Right renal cortex interstitium (tissue), 3 donors: ENCODE measurements at places on chromosomes 3 and 15.

DNA sequence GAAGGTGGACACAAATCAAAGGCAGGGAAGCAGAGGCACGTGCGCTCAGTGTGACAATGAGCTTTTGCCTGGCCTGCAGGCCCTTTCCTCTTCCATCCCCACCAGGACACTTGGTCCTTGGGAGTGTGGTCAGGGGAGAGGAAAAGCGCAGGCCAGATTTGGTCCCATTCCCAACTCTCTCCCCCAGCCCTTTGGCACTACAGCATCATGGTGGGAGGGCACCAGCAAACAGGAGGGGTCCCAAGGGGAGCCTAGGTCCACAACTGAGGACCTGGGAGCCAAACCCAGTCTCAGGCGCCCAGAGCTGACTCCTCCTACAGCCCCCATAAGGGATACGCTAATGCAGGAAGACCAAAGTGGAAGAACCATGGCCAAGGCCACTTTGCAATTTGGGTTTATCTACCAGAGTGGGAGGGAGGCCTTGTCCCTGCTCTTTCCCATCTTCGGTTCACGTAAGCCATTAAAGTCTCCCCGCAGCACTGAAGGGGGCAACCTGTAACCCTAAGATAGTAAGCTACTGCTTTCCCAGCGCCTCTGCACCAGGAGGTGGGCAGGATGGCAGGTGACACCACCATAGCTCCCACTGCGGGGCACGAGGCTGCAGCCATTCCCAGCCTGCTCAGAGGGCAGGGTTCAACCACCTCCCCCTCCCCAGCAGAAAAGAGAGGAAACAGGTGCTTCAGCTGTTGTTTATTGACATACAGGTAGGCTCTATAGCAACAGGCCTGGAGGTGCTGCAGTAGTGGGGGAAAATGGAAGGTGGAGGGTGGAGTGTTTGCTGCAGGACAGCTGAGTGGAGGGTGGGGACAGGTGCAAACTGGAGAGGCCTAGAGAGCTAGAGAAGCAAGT is 993 bp upstream of the GRAMD2A start:
- DNase-seq = no peak

DNA sequence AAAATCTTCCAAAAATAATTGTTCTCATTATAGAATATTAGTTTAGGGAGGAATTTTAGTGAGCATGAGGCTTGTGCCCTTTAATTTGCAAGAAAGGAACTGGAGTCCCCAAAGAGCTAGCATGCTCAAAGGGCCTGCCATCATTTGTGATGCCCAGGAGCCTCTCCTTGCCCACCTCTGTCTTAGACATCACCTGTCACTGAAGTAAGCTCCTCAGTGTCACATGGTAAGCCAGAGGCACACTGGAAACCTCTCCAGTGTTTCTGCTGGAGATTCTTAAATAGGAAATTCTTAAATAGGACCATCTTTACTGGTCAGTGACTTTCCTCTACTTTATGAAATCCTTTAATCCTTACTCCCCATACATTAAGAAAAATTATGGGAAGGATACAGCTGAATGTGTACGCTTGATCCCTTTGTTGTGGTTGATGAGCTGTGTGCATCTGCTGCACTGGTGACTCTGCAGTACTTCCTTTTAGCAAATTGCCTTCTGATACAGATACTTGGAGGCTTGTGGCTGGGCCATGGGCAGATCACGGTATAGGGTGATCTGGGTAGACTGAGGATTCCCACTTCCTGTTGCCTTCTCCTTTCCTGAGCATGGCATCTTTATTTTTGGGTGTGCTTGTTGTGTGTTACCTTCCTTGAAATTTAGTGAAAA is 197.4 kb downstream of the KLHL25 start:
- DNase-seq = no peak

GRCh38 chr3:20039765-20040547 is at the start of gene KAT2B:
Gene KAT2B, plus strand, starts transcription at chr3:20040446. Its CDS starts 32 bp downstream, at chr3:20040478.
- no peak for DNase-seq

DNA sequence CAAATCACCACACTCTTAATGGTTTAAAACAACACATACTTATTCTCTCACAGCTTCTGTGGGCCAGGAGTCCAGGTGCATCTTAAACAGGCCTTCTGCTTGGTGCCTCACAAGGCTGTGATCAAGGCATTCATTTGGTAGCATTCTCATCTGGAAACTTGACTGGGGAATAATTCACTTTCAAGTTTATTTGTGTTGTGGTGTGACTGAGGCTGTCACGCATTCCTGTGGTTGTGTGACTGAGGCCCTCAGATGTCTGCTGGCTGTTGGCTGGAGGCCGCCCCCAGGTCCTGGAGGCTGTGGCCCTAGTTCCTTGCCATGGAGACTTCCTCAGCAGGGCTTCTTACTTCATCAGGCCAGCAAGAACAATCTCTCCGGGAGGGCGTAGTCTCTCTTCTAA is 16.9 kb upstream of the FAM3D start:
- DNase-seq = no peak

GRCh38 chr3:47054412-47054811 is 74.9 kb downstream of the NBEAL2 start:
- no peak for DNase-seq

- DNase-seq = no peak
These were observed at the start of gene KCNAB1 for GRCh38 chr3:156120528-156121251. Gene KCNAB1, plus strand, starts transcription at chr3:156120578.

DNA sequence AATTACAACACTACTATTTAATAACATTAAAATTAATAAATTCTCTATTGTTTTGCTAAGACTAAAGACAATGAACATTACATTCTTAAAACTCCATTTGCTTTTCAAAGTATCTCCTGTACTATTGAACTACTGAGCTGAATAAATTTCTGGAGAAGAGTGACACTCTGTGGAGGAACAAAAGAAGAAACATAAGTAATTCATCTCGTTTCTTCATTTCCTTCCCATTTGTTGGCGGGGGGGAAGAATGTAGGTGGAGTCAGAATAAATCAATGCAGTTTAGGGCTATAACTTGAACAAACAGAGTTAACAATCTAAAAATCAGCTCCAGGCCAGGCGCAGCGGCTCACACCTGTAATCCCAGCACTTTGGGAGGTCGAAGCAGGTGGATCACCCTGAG is 32.7 kb downstream of the EFHB start:
- DNase-seq = no peak

DNA sequence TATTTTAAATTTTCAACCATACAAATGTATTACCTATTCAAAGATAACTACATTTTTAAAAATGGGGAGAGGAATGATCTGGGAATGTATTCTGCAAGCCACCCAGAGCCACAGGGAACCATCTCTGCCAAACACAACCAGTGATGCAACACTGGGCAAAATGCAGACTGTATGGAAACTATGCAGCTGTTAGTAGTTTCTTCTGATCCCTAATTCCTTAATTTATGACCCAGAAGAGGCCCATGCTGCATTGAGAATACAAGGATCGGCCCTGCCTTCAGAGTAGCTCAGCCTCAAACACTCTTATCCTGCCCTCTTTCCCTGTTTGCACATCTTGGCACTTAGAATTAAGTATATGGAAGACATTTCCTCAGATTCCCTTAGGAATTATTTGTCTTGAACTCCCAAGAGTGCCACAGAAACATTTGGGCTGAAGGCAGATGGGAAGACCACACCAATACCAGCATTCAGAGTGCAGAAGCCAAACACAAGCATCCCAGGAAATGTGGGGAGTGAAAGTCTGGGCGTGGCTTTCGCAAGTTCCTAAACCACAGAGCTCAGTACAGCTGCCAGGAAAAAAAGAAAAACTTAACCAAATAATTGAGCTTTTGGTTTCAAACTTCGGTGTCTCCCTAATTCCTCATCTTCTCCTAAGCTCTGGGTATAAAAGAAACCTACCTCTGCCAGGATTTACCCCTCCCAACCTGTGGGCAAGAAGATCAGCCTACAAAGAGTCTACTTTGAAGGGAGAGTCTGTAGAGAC is 5.3 kb downstream of the SNUPN start:
- DNase-seq = no peak

GRCh38 chr3:134803051-134803505 is 8.0 kb downstream of the EPHB1 start:
- no peak for DNase-seq

- DNase-seq = no peak
These were observed 36.3 kb upstream of the MYLK start for GRCh38 chr3:123920383-123920782.

GRCh38 chr3:85790445-85791030 is 831.7 kb downstream of the CADM2 start:
- no peak for DNase-seq

- no peak for DNase-seq
These were observed 26.8 kb downstream of the ESYT3 start for GRCh38 chr3:138461246-138461645.

- no peak for DNase-seq
These were observed 60.7 kb downstream of the DUT start for GRCh38 chr15:48391950-48392349.

DNA sequence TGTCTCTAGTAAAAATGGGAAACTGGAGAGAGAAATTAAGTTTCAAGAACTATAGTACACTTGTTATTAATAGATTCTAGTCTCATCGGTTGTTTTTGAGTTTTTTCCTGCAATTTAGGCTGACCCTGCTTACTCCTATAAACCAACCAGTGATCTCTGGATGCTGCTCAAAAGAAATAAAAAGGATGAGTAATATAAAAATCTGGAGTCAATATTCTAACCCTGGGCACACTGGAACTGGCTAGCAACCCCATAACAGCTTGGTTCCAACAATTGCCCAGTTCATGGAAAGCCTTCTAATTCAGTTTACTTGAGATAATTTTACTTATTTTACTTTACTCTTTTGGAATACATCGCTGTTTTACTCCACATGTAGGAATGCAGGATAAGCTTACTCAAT is 211.6 kb downstream of the GBE1 start:
- no peak for DNase-seq

DNA sequence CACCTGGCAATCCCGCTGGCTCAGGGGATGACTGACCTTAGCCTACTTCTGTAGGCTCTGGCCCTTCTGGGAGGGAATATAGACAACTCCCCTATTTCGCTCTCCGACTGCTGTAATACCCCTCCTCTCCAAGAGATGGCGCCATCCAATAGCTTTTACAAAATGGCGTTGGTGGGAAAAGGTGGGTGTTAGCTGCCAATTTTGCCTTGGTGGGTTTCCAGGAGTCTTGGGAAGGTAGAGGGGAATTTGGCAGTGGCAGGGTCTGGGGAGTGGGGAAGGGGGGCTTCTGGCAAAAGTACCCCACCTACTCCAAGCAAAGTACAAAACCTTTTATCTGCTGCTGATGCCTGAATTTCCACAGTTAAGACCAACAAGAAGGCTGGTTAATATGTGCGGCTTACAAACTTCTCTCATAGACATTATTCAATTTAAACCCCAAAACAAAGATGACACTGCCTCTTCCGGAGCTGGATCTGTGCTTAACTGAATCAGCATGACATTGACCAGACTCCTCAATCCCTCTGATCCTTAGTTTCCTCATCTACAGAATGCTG is 62.1 kb downstream of the RASGRF1 start:
- DNase-seq = no peak

DNA sequence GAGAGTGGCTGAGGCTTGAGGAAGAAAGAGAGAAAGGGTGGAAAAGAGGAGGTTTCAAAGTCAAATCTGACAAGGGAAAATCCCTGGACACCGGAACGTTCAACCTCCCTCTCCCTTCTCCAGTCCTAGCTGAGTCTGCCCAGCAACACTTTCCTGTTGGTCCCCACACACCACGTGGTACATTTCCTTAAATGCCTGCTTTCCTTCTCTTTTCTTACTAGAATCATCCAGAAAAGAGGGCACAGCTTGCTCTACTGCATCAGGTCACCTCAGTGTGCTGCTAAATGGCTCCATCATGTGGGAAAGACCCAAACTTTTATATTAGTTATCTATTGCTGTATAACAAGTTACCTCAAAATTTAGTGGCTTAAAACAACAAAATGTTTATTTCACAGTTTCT is 181.2 kb downstream of the NECTIN3 start:
- no peak for DNase-seq

GRCh38 chr3:45730409-45731154 is 41.4 kb downstream of the SACM1L start:
- no peak for DNase-seq

GRCh38 chr15:78209646-78210348 is 24.6 kb downstream of the ACSBG1 start:
- no peak for DNase-seq

DNA sequence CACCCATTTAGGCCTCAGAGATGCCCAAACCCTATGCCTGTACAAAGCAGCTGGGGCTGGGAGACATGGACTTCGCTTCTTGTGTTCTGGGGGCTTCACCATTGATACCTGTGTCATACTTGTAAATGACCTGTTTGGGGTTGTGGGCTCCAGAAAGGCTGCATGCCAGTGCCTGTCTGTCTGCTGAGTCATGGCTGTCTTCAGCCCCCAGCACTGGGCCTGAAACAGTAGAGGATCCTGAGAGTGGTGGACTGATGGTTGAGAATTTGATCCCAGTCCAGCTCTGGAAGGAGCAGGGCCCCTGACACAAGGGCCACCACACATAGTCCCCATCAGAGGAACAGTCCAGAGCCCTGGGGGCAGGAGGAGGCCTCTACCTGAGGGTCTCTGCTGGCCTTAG is 24.6 kb upstream of the APEH start:
- no peak for DNase-seq

DNA sequence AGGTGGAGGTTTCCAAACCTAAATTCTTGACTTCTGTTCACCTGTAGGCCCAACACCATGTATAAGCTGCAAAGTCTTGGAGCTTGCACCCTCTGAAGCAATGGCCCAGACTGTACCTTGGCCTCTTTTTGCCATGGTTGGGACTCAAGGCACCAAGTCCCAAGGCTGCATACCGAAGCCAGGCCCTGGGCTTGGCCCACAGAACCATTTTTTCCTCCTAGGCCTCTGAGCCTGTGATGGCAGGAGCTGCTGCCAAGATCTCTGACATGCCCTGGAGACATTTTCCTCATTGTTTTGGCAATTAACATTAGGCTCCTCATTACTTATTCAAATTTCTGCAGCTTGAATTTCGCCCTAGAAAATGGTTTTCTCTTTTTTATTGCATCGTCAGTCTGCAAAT is 297.9 kb downstream of the OXSM start:
- no peak for DNase-seq

DNA sequence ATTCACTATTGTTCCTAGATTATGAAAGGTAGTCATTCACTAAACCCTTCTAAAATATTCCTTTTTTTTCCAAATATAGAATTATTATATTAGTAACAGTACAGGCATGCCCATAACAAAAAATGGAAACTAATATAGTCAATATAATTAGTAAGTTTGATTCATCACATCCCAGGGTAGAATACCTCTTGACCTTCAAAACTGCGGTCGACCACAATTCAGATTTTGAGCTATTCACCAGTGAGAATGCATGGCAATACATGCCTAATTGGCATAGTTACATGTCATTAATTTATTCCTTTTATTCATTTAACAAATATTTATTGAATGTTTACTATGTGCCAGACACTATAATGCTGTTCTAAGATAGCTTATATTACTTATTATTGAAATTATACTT is 98.0 kb downstream of the CHL1 start:
- DNase-seq = no peak

DNA sequence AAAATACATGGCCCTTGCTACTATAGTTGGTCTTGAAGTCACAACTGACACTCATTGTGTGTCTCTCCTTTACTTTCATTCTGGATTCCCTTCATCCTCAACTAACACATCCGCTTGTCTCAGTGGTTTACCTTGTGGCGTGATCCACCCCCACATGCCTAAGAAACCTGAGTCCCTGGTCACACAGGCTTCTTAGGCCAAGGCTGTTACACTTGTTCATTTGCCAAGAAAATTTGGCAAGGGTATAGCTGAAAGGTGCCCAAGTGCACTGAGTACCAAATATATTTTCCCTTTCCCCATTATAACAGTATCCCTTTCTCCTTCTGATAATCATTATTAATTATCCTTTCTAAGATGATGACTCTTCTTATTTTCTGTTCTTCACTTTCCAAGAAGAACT is 207.6 kb upstream of the STAC start:
- DNase-seq = no peak
